Stimulated activated CD8-positive, alpha-beta memory T cell treated with anti-CD3 and anti-CD28 coated beads, Interleukin-15, amount 100 ng/mL, for 4 hours (primary cell): ENCODE measurements at places on chromosomes 16 and 17.

GRCh38 chr17:78707016-78707415 lies 75.1 kb downstream of the CYTH1 start:
- DNase-seq: no peak

GRCh38 chr17:68542698-68543463 lies 30.7 kb downstream of the PRKAR1A start:
- no peak for DNase-seq

- DNase-seq: no peak
Measured at GRCh38 chr17:6019959-6020358, 50.2 kb upstream of the WSCD1 start.

DNA sequence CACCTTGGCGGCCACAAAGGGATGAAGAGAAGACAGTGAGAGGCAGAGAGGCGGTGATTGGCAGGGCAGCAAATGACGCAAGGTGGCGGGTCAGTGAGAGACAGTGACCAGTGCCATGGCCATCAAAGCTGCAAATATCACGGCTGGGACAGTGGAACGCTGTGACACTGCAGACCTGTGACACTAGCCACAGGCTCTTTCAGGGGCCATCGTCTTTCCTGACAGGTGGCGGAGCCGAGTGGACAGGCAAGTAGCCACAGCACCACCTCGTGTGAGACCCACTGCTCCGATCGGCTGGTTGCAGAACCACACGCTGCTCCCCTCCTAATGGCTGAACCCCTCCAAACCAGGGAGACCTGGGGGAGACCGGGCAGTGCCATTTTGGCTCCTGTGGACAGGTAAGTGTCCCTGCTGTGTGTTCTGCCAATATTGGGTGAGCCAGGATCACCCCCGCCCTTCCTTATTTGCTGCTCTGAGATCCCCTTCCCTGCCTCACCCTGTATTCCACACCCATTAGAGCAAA lies 7.9 kb upstream of the ZNF778 start:
- no peak for DNase-seq

DNA sequence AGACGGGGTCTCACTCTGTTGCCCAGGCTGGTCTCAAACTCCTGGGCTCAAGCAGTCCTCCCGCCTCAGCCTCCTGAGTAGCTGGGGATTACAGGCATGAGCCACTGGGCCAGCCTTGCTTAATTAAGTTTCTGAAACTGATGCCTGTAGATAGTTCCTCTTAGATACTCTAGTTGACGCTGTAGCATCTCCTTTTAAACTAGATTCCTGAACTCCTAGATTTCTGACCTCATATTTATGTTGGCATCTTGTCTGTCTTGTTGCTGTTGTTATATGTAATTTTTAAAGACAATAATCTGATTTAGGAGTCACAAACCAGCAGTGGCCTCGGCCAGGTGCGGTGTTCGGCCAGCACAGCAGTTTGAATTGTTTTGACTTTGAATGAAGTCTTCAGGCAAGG lies 37.5 kb downstream of the DHRS7B start:
- DNase-seq: no peak

DNA sequence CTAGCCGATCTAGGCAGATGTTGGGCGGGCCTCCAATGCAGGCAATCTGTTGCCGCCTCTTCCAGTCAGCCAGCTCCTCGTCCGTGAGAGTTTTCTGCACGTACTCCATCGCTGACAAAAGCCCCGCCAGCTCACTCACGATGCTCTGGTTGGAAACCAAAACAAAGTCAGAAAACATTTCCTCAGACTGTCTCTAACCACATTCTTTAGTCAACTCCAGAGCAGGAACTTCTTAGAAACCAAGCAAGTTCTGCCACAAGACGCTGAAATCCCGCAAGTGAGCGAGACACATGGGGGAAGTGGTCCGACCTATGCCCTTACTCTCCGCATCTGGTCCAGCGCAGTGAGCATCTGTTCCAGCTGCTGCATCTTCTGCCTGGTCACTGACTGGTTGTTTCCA lies 49.1 kb downstream of the STAT5A start:
- DNase-seq: peak; percentile 34

DNA sequence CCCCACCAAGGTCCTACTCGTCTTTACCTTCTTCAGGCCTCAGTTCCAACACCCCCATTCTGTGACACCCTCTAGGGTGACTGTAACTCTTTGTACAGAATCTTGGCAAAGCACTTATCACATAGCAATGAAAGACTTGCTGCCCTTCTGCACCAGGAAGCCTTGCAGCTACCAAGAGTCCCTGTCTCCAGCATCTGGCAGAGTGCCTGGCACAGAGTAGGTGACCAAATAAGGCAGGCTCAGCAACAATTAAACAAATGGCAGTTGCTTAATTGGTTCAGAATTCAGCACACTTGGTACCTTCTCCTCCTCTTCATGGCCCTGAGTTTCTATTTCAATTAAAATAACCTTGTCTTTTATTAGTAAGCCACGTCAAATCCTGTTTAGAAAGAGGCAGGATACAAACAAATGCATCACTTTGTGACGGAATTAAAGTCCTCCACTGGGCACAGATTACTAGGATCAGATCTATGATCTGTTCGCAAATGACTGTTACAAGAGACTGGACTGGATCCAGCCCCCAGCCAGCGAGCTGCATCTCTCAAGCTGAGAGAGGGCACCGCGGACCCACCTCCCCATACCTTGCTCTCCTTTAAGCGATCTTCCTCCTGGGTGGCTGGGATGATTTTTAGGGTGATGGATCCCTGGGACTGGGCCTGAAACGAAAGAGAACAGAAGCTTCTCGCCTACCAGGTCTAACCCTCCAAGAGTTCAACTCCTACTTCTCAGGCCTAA lies 9.4 kb downstream of the MPP3 start:
- DNase-seq: no peak

DNA sequence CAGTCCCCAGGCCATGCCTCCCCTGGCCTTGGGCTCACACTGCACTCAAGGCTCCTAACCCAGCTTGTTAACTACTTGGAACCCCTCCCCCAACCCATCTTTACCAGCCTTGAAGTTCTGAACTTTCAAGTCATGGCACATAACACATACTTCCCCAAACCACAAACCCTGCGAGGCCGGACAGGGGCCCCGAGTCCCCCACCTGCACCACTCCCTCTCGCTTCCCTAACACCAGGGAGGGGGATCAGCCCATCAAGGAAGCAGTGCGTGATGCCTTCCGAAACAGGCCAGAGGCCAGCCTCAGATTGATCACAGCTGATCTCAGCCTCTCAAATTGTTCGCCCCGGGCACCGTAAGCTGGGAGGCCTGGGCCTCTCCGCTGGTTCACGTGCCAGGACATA lies 3.0 kb upstream of the NLRC3 start:
- DNase-seq: no peak

DNA sequence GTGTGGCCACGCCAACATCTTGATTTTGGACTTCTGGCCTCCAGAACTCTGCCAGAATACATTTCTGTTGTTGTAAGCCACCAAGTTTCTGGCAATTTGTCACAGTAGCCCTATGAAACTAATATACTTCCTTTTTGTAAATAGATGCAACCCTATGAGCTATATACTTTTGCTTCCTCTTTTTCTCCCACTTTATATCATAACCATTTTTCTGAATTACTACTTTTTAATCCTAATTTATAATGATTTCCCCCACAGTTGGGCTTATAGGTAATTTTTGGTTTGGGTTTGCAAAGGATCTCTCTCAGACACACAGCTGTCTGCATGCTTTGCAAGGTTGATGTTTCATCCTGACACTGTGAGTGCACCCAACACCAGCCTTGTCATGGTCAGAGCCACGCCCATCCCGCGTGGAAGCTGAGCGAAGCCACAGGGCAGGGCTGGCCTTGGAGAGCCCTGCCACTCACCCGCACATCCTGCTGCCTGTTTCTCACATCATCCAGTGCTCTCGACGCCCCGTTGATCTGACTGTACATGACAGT lies 5.8 kb downstream of the TRIM25 start:
- no peak for DNase-seq

DNA sequence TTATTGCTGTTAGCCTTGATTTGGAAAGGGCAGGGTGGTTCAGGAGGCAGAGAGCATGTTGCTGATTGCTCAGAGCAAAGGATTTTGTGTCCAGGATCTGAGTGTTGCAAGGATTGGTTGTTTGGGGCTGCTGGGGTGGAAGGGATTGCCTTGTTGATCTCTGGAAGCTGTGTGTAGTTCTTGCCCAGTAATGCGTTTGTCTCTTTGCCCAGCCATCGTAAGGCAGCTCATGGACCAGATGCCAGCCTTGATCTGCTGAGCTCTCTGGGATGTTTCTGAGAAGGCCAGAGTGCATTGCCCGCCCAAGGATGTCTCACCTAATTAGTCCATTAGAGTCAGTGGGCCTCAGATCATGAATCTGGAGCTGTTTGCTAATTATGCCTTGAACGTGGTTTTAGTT lies 33.6 kb downstream of the NKD1 start:
- no peak for DNase-seq

DNA sequence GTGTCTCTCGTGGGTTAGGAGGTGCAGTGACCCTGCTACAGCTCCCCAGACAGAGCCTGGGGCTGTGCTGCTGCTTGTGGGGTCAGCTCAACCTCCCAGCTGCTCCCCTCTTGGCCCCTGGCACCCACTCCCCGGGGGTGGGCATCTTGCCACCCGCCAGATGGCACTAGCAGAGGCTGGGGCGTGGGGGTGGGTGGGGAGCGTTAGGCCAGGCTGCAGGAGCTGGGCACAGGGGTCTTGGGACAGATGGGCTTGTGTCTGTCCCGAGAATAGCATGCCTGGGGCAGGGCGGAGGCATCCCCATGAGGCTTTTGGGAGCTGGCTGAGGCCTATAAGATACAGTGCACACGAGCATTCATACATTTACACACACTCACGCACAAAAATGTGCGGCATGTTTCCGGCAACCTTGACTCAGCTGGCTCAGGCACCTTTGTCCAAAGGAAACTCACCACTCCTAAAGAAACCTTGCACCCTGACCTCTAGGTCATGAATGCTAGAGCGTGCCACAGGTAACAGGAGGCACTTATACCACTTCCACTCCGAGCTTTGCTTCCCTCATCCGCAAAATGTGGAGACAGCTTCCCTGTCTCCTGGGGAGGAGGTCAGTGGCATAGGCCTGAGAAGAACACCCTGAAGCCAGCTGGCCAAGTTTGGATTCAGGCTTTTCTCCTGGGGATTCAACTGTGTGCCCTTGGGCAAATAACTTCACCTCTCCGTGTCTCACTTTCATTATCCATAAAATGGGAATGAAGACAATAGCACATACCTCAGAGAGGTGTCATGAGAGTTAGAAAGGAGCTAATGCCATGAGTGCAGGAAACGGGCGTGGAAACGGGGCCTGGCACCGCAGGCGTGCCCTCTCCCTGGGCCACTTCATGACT lies 78.9 kb upstream of the LHX1 start:
- no peak for DNase-seq

DNA sequence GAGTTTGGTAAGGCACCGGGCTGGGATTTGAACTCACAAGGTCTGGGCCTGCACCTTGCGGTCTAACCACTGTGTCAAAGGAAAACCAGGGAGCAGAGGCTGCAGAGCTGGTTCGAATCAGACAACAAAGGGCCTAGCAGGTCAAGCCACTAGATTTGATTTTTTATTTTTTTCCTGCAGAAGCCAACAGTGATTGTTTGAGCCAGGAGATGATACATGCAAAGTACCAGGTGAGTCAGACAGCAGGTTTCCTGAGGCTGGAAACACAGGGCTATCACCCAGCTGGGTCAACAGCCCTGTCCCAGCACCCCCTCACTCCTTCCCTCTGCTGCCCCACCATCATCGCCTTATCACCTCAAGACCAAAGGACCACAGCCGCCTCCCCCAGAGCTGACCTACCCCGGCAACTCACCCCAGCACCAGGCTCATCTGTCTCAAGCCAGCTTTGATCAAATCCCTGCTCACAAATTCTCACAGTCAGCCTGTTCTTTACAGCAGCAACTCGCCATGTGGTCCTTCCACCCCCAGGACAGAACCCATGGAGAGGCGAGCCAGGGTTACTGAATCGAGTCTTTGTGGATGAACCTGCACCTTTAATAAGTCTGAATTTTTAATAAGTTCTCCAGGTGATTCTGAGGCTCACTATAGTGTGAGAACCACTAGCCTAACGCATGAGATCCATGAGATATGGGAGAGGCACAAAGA lies 13.0 kb upstream of the KRT19 start:
- no peak for DNase-seq

DNA sequence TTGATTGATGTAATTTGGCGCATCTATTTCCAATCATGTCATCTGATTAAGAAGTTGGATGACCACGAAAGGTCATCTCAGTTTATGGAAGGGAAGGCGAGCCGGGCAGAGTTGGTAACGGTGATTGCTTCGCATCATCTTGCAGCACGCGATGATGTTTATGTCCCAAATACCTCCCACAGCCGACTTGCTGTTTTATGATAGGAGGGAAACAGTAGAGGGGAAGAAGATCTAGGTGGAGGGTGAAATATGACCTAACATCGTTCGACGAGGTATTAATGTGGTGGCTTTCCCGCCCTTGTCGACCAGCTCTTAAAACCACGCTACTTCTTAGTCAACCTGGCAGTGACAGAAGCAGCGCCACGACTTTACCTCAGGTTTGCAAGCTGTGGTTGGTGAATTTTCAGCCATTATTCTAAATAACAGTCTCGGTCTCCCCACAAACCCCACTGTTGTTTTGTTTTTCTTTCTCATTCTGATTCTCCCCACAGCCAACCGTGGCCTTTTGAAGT lies 805 bp upstream of the TANC2 start:
- peak; percentile 4 for DNase-seq

GRCh38 chr17:39192901-39193300 lies 4.6 kb downstream of the CACNB1 start:
- no peak for DNase-seq

GRCh38 chr16:67268136-67268579 lies 11.2 kb upstream of the PLEKHG4 start:
- no peak for DNase-seq

GRCh38 chr17:2030779-2031163 lies 818 bp downstream of the DPH1 start:
- no peak for DNase-seq

- no peak for DNase-seq
Measured at GRCh38 chr16:82628088-82628423, 1.3 kb downstream of the CDH13 start.

DNA sequence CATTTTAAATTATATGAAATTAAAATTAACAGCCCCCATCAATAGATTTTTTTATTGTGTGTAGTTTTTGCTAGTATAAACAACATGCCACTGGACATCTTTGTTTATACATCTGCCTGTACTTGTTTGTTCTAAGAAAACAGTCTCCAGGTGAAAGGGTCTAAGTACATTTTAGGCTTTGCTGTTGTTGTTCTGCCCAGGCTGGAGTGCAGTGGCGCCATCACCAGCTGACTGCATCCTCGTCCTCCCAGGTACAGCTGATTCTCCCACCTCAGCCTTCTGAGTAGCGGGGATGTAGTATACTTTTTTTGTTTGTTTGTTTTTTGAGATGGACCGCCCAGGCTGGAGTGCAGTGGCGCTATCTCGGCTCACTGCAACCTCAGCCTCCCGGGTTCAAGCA lies 25.5 kb downstream of the C17orf58 start:
- DNase-seq: no peak

- no peak for DNase-seq
Measured at GRCh38 chr16:89506113-89506504, 2.1 kb upstream of the SPG7 start.

GRCh38 chr16:6643080-6643686 lies 689.5 kb upstream of the RBFOX1 start:
- DNase-seq: no peak

DNA sequence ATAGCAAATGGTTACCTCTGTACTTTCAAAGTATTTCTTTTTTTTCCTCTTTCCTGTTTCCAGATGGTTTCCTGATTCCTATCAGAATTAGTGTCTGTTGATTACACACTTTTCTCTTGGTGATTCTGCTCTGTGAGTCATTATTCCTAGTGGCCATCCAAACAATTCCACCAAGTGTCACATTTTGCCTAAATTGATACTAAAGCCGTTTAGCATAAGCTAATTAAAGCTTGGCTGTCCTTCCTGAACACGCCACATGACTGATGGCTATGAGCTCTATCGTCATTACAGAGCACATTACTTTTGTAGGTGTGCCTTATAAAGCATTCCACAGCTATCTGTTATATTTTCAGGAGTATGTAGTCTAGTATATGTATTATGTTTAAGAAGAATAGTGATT lies 671.2 kb downstream of the CDH8 start:
- DNase-seq: no peak
